ENCODE measurements at places on chromosomes 1 and 21.

DNA sequence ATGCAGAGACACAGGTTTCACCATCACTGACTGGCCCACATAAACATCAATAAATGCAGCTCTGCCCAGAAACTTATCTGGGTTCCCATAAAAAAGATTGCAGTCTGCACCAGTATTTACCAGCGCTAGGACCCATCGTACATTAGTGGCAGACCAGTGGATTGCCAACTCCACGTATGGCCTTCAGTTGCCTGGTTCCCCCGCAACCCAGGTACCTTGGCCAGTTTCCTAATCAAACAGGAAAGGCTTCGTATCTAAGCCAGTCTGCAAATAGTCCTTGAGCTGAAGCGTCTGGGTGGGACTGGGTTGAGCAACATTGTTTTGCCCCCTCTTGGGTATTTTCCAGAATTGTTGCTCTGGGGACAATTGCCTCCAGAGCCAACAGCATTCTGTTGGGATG lies 1639.3 kb downstream of the MRPL39 start:
- no peak for DNase-seq

GRCh38 chr1:54391450-54392209 lies 14.6 kb downstream of the SSBP3 start:
- no peak for DNase-seq

GRCh38 chr1:232655746-232656085 lies 25.8 kb upstream of the SIPA1L2 start:
- DNase-seq = no peak

GRCh38 chr1:162847839-162848453 lies 13.0 kb downstream of the CCDC190 start:
- DNase-seq = peak; percentile 59

DNA sequence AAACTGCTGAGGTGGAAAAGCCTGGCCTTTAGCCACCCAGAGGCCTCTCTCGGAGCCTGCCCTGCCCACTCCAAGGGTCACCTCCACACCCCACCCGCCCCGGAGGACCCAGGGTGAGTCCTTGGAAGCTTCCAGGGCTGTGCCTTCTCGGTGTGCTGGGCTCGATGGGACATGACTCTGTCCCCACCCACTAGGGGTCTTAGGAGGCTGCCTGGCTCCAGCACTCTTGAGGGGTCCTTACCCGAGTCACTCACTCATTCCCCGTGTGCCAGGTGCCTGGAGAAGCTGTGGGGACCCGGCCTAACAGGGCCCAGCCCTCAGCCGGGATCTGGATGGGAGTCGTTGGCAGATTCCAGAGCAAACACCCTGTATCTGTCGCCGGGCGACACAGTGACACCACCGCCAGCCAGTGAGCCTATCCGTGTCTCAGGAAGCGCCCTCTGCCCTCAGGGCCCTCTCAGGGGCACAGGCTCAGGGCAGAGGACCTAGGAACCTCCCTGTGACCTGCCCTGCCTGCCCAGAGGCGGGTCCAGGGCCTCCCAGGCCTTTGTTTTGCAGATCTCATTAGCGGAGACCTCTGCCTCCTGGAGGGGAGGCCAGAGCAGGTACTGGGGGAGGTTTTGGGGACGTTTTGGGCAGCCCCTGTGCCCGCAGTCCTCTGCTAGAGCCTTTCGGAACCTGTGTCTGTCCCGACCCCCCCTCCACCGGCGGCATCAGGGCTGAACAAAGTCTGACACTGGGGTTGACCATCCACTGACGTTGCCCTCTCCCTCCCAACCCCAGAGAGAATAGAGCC lies 3.1 kb upstream of the PRKCZ start:
- DNase-seq = no peak

GRCh38 chr1:213987927-213988506 lies at the start of gene PROX1:
Gene PROX1 (plus strand): TSS chr1:213987973. CDS start chr1:213996536, 8,563 bp downstream.
- no peak for DNase-seq

- DNase-seq = no peak
Measured at GRCh38 chr1:241767737-241768136, 80.3 kb upstream of the EXO1 start.

DNA sequence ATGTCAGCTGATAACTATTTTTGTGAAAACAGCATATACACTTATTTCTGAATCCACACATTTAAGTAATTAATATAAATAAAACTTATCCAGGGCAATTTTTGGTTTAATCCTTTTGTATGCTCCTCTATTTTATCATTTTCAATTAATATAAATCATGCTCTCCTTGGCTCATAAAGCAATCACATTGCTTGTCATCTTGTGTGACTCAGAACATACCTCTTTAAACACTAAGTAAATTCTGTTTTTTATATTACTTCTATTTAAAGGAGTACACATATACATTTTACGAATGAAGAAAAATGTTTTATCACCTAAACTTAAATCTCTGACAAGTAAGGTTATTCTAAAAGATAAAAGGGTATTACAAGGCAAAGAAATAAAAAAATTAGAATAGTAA lies 175.3 kb downstream of the USH2A start:
- DNase-seq = no peak

DNA sequence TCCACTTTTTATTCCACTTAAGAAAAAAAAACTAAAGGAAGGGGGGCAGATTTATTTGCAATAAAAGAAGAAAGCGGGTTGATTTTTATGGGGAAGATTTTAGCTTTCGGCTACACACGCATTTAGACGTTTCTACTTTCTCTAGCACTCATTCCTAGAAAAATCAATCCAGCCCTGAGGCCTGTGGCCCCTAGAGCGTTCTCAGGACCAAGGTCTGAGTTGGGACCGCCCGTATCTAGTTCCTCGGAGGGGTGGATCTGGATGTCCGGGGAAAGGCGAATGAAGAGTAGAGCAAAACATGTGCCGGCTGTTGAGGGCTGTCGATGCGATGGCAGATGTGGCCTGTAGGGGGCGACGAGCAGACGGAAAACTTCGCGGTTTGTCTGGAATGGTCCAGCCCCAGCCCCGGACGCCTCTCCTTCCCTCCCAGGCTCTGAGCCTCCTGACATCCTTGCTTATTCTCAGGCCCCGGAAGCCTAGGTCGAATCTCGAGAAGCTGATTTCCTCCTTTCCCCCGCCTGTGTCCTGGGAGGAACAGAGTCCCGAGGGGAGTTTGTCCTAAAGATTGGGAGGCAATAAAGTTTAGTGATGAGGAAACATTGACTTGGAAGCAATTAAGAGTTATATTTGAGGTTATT lies 5.2 kb downstream of the FOXD3 start:
- DNase-seq = no peak

GRCh38 chr1:153498746-153499145 lies 37.0 kb downstream of the S100A6 start:
- DNase-seq = no peak

GRCh38 chr1:66349242-66349641 lies 184.7 kb upstream of the SGIP1 start:
- DNase-seq = no peak

DNA sequence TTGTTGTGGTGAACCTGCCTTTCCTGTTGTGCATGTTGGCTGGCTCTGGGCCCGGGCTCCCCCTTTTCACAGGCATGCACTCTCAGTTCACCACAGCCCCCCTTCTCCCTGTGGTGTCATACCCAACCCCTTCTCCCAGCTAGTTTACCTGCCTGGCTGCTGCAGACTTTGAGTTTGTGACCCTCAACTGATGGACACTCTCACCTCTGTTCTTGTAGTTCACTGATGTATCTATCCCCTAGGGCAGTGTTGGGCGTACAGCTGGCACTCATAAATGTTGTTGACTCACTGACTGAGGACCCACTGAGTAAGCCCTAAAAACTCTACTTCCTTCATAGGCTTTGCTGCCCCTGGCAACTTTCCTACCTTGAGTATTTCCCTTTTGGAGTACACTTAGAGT lies 54.9 kb downstream of the WDR64 start:
- DNase-seq = no peak

- DNase-seq = no peak
Measured at GRCh38 chr1:211589782-211590721, 11.1 kb upstream of the SLC30A1 start.

- no peak for DNase-seq
Measured at GRCh38 chr1:28855046-28855445, 43.1 kb downstream of the OPRD1 start.

DNA sequence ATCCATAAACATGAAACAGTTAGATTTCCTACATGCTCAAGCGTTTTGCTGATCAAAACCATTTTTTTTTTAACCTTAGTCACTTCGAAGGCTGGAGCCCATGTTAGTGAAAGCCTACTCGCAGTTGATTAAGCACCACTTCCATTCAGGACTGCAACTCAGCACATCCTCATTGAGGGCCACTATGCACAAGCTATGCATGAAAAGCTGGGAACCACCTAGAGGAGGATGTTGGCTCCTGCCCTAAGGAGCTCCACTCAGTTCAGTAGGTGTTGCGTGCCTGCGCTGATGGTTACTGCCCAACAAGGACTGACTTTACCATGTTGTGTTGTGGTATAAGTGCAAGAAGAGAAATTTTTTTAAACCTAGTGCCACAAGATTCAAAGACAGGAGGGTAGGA lies 181.4 kb upstream of the L1TD1 start:
- no peak for DNase-seq

- no peak for DNase-seq
Measured at GRCh38 chr1:5889462-5889861, 102.8 kb downstream of the NPHP4 start.

- DNase-seq = no peak
Measured at GRCh38 chr1:6747674-6748073, 37.6 kb upstream of the CAMTA1 start.
